Subcutaneous adipose tissue (tissue), 4 donors: ENCODE measurements at places on chromosomes 16 and 17. TPM values are rescaled to one million over a fixed set of nuclear protein-coding genes. Genes with fewer than 3 reads are reported as not detected.

Gene USP7
- 84.0 TPM for total RNA-seq

Gene SLC5A10
- total RNA-seq, result not detected

Gene NEUROD2
- total RNA-seq, result not detected

Gene ABCA10
- 12.7 TPM for total RNA-seq

Gene CDH5
- total RNA-seq, result 28.7 TPM

Gene CA4
- total RNA-seq, result 47.0 TPM
